ENCODE measurements at places on chromosomes 6 and 20. TPM values are rescaled to one million over a fixed set of nuclear protein-coding genes. Genes with fewer than 3 reads are reported as not detected.

UFL1 gene
- total RNA-seq: 28.6 TPM

WFDC8 gene
- total RNA-seq: not detected

EYS gene
- total RNA-seq: 1.4 TPM

ISM1 gene
- 2.8 TPM for total RNA-seq

BHLHE23 gene
- total RNA-seq: not detected

PLAGL1 gene
- 7.2 TPM for total RNA-seq

FOXQ1 gene
- 2.8 TPM for total RNA-seq

ROMO1 gene
- 66.0 TPM for total RNA-seq

TBX18 gene
- 7.6 TPM for total RNA-seq

CALHM4 gene
- total RNA-seq: 0.46 TPM

PAX1 gene
- not detected for total RNA-seq

KIF25 gene
- total RNA-seq: not detected

MCHR2 gene
- 1.6 TPM for total RNA-seq

DEFB132 gene
- not detected for total RNA-seq

OXT gene
- 46.4 TPM for total RNA-seq

TREM1 gene
- total RNA-seq: not detected

FAM83B gene
- total RNA-seq: 0.23 TPM

SLC13A3 gene
- 6.9 TPM for total RNA-seq

GPR6 gene
- total RNA-seq: 12.2 TPM

COMMD7 gene
- 36.2 TPM for total RNA-seq

SYNDIG1 gene
- 18.0 TPM for total RNA-seq

SMPDL3A gene
- 11.8 TPM for total RNA-seq

TRERF1 gene
- 4.8 TPM for total RNA-seq

DLK2 gene
- 8.3 TPM for total RNA-seq

RANBP9 gene
- 65.5 TPM for total RNA-seq

TINAG gene
- not detected for total RNA-seq

PRKN gene
- 10.8 TPM for total RNA-seq

KCNQ5 gene
- total RNA-seq: 5.5 TPM

CD93 gene
- 13.6 TPM for total RNA-seq

SYNGAP1 gene
- total RNA-seq: 27.7 TPM

PRSS16 gene
- total RNA-seq: not detected

RAD21L1 gene
- not detected for total RNA-seq

FRS3 gene
- total RNA-seq: 11.3 TPM

KCNK5 gene
- not detected for total RNA-seq

Data from diencephalon (tissue), 1 donor.